Pancreas (tissue), 10 donors: ENCODE measurements at places on chromosomes 12 and 14. TPM values are rescaled to one million over a fixed set of nuclear protein-coding genes. Genes with fewer than 3 reads are reported as not detected.

SPX gene
- 13.4 TPM for polyA plus RNA-seq

NRIP2 gene
- polyA plus RNA-seq: 0.68 TPM

RFX4 gene
- 0.08 TPM for polyA plus RNA-seq

GLI1 gene
- 0.19 TPM for polyA plus RNA-seq

KRT6C gene
- polyA plus RNA-seq: not detected

KRT79 gene
- polyA plus RNA-seq: not detected

CDKN3 gene
- 0.61 TPM for polyA plus RNA-seq

OR10A7 gene
- not detected for polyA plus RNA-seq

PCED1B gene
- polyA plus RNA-seq: 2.4 TPM

SYCP3 gene
- polyA plus RNA-seq: 0.31 TPM

ULK1 gene
- polyA plus RNA-seq: 106 TPM

CLEC1B gene
- polyA plus RNA-seq: not detected

ANO4 gene
- polyA plus RNA-seq: 0.14 TPM

BHLHE41 gene
- polyA plus RNA-seq: 12.1 TPM

PLBD1 gene
- 3.2 TPM for polyA plus RNA-seq

ENDOU gene
- 0.11 TPM for polyA plus RNA-seq

INSM2 gene
- polyA plus RNA-seq: not detected

ESRRB gene
- 0.68 TPM for polyA plus RNA-seq

RFLNA gene
- 0.40 TPM for polyA plus RNA-seq

MMP19 gene
- polyA plus RNA-seq: 7.5 TPM

KRT2 gene
- 0.02 TPM for polyA plus RNA-seq

TMTC1 gene
- polyA plus RNA-seq: 1.9 TPM
